ENCODE measurements at places on chromosomes 7 and 10. TPM values are rescaled to one million over a fixed set of nuclear protein-coding genes. Genes with fewer than 3 reads are reported as not detected.

DNA sequence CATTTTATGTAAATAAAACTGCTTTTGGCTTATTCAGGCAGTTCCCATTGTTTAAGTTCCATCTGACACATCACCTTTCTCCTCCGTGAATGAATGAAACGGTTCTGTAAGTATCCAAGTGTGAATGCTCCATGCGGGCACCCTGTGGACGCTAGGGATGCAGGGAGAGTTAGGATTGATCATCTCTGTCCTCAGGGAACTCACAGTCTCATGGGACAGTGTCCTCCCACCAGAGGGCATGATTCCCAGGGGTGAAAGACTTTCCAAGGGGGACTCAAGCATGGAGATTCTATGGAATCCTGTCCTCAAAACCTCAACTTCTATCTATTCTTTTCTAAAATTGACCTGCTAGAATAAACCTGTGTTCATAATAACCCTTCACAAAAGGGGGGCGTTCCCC, 98.8 kb downstream of the HECW1 start:
- H3K4me1 ChIP-seq: no peaks in the 10 kb centered on the region
- DNase-seq: no peak
- H3K4me3 ChIP-seq: no peak overlapping the region
- no peak overlapping the region for H3K27ac ChIP-seq
- H3K36me3 ChIP-seq: no peaks in the 10 kb centered on the region

IRF5 gene
- 0.78 TPM for polyA plus RNA-seq

POU6F2 gene
- not detected for polyA plus RNA-seq

C10orf62 gene
- 0.06 TPM for polyA plus RNA-seq

- H3K27me3 ChIP-seq: no peaks in the 10 kb centered on the region
- H3K36me3 ChIP-seq: peaks cover 18% of the 10 kb centered on the region
- H3K4me3 ChIP-seq: peak overlapping the region; percentile 93
- peaks cover 53% of the 10 kb centered on the region for H3K4me1 ChIP-seq
- DNase-seq: no peak
Observed at GRCh38 chr10:97686301-97686961, 610 bp downstream of the AVPI1 start.

GJC3 gene
- not detected for polyA plus RNA-seq

DNA sequence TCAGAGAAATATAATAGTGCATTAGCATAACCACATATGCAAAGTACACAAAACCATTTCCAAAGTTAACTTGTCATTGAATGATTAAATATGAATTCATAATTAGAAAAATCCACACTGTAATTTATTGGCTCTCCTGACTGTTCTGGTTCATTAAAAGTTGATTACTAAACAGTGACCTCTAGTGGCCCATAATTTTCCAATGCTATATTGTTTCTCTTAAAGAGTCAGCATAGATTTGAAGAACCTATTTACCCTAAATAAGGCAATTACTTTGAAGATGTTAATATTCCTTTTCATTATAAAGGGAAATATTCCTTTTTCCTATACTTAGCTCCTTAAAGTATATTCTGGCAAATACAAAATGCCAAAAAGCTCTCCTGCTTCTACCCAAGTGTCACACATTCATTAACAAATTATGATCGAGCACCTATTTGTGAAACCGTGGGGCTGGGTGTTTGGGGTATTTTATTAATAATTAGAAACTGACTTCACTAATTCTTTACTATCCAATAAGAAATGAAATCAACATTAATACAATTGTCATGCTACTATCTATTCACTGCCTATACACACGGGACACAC, 86.2 kb downstream of the HIBADH start:
- H3K4me1 ChIP-seq: no peaks in the 10 kb centered on the region
- H3K27ac ChIP-seq: no peak overlapping the region
- no peak for DNase-seq
- H3K27me3 ChIP-seq: no peaks in the 10 kb centered on the region

DNA sequence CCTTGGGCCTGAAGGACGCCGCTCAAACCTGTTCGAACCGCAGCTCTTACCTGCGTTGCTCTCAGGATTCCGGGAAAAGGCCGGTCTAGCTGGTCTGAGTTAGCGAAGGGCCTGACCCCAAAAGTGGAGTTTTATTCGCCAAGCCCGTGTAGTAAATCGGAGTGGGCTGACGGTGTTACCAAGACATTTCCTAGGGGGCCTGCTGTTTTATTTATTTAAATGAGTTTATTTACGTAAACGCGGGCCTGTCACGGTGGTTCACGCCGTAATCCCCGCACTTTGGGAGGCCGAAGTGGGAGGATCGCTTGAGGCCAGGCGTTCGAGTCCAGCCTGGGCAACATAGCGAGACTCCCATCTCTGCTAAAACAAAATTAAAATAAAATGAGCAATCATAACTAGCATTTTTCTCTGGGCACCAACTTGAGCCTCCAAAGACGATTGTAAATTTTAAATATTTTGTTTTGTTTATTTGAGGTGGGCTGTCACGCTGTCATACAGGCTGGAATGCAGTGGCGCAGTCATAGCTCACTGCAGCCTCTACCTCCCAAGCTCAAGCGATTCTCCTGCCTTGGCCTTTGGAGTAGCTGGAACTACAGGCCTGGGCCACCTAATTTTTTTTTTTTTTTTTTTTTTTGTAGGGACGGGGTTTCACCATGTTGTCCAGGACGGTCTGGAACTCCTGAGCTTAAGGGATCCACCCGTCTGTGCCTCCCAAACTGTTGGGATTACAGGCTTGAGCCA, 903 bp downstream of the ZNF655 start:
- H3K36me3 ChIP-seq: peaks cover 9% of the 10 kb centered on the region
- H3K4me3 ChIP-seq: peak overlapping the region; percentile 92
- no peaks in the 10 kb centered on the region for H3K27me3 ChIP-seq
- H3K4me1 ChIP-seq: peaks cover 55% of the 10 kb centered on the region
- peak overlapping the region; percentile 92 for H3K27ac ChIP-seq

DNA sequence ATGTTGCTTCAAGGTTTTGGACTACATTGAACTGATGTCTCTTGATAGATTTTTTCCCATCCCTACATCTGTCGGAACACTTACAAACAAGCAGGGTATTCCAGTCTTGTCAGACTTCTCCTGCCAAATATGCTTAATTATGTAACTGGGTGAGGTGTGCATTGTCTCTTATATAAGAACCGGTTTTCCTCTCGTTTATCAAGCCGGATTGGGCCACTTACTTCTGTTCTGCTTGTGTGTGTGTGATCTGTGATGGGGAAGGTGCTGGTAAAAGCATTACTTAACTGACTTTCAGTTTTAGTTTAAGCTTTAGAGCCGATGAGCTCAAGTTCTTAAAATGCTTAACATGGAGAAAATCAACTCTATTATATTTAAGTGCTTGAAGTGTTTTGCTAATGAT, 57.9 kb downstream of the OTUD1 start:
- no peak overlapping the region for H3K4me3 ChIP-seq
- H3K4me1 ChIP-seq: no peaks in the 10 kb centered on the region

ABLIM1 gene
- 91.7 TPM for polyA plus RNA-seq

DNA sequence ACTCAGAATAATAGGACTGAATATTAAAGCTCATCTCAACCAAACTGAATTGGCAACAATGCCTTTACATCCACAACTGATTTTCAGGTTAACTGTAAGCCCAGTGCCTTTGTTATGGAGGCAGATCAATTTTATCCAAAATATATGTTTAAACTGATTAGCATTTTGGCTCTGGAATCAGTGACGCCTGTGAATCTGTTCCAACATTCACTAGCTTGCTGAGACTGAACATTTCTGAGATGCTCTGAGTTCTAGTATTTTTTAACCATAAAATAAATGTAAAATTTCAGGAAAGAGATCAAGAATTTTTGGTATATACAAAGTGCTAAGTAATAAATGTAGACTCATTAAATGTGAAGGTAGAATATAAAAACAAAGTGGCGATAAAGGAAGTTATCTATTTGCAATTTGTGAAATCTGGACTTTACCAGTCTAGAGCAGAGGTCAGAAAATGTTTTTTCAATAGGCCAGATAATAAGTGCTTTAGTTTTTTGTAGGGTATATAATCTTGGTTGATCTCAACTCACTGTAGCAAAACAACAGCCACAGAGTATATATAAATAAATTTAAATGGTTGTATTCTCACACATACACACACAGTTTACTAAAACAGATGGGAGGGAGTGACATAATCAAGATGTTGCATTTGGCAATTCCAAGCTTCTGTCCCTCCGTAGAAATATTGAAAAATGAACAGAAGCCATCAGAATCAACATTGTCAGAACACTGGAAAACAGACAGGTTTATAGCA, 560.3 kb downstream of the ZWINT start:
- DNase-seq: no peak
- H3K4me1 ChIP-seq: no peaks in the 10 kb centered on the region
- H3K27me3 ChIP-seq: no peaks in the 10 kb centered on the region
- no peak overlapping the region for H3K4me3 ChIP-seq
- H3K36me3 ChIP-seq: no peaks in the 10 kb centered on the region
- no peak overlapping the region for H3K27ac ChIP-seq

DNA sequence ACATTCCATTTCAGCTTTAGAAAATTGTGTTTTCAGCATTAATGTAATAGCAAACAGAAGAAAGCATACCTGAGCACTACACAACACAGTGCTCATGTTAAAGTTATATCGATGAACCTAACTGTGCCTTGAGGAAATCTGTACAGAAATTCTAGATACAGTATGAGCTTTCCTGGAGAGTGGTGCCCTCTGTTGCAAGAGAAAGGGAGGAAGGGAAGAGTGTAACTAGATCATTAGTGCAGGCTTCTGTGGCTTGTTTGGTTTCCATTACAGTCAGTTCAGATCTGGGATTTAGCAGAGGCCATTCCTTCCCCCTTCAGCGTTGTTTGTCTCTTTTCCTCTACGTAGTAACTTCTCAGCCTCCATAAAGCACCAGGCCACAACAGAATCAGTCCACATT, 139.7 kb downstream of the HTR7 start:
- no peak overlapping the region for H3K27ac ChIP-seq
- no peak for DNase-seq
- no peaks in the 10 kb centered on the region for H3K4me1 ChIP-seq
- H3K4me3 ChIP-seq: no peak overlapping the region
- H3K36me3 ChIP-seq: no peaks in the 10 kb centered on the region
- no peaks in the 10 kb centered on the region for H3K27me3 ChIP-seq

- no peak overlapping the region for H3K4me3 ChIP-seq
- H3K4me1 ChIP-seq: no peaks in the 10 kb centered on the region
- no peak for DNase-seq
- H3K27ac ChIP-seq: no peak overlapping the region
- H3K27me3 ChIP-seq: no peaks in the 10 kb centered on the region
Observed at GRCh38 chr10:63260860-63261251, 127.7 kb downstream of the NRBF2 start.

DNA sequence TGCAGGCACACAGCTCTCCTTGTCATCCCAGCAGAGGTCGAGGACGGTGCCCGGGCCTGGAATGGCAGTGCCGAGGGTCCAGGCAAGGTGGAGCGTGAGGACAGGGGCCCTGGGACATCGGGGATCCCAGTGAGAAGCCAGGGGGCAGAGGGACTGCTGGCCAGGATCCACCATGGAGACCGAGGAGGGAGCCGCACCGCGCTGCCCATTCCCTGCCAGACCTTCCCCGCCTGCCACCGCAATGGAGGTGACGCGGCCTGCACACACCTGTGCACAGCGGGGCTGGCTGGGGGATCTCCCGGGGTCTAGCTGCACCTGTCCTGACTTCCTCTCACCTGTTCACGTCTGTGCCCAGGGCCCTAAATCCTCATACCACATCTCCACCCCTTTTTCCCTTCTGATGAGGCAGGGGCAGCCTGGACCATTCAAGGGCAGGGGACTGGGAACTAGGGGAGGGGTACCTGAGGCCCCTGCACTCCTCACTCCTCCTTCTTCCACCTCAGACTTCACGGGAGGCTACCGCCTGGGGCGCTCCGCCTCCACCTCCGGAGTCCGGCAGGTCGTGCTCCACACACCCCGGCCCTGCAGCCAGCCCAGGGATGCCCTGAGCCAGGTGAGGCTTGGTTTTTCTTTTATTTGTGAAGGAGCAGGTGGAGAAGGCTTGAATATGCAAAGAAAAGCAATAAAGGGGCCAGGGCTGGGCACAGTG, 6.9 kb downstream of the NYAP1 start:
- H3K27me3 ChIP-seq: no peaks in the 10 kb centered on the region
- peaks cover 12% of the 10 kb centered on the region for H3K4me1 ChIP-seq
- H3K27ac ChIP-seq: no peak overlapping the region
- no peak overlapping the region for H3K4me3 ChIP-seq
- no peaks in the 10 kb centered on the region for H3K36me3 ChIP-seq

DNA sequence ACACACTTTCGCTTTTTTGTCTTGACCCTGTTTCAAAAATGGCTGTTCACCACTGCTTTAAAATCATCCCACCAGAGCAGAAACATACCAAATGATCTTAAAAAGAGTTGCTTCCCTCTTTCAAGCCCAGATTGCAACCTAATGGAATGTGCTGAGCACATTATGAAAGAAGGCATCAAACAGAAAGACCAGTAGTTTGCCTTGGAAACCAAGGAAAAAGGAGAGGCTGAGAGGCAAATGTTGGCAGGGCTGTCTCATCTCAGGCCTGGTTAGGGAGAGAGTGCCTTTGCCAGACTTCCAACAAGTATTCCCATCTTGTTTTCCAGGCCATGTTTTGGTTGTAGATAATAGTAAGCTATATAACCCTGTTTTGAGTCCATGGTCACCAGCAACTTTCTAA, 64.3 kb downstream of the ABCB4 start:
- no peak overlapping the region for H3K4me3 ChIP-seq
- no peaks in the 10 kb centered on the region for H3K27me3 ChIP-seq
- no peaks in the 10 kb centered on the region for H3K36me3 ChIP-seq
- peaks cover 8% of the 10 kb centered on the region for H3K4me1 ChIP-seq
- no peak for DNase-seq

HMX3 gene
- polyA plus RNA-seq: not detected

All from keratinocyte (primary cell).